ENCODE measurements at places on chromosomes 4 and X. TPM values are rescaled to one million over a fixed set of nuclear protein-coding genes. Genes with fewer than 3 reads are reported as not detected.

Gene MAP3K15
- total RNA-seq: not detected

Gene SH3RF1
- 0.54 TPM for total RNA-seq

- peak; percentile 11 for DNase-seq
These were observed 2.0 kb downstream of the TMEM165 start for GRCh38 chr4:55397520-55398321.

DNA sequence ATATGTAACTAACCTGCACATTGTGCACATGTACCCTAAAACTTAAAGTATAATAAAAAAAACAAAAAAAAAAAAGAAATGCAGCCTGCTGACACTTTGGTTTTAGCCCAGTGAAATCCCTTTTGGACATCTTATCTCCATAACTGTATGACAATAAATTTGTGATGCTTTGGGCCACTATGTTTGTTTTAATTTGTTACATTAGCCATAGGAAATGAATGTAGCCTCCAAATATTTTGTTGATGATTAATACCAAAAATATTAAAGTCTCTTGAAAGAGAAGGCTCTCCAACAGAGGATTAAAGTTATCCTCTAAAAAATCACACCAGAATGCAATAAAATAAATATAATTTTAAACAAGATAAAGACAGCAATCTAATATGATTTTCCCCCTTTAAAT lies 852.7 kb upstream of the SLIT2 start:
- no peak for DNase-seq

Gene TRIM2
- not detected for total RNA-seq

DNA sequence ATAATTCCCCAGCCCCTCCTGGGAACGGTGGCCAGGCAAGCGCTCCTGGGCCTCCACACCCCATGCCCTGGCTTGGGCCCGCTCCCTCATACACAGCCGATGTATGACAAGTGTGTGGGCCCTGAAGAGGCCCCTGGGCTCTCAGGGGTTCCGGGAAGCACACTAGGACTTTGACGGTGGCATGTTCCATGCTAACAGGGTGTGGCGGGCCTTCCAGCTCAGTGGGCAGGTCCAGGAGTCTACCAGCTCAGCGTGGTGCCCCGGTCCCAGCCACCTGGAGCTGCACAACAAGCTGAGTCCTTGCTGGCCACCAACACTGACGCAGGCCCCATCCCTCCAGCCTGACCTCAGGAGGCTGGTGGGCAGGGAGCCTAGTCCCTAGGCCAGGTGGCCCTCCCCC lies 24.4 kb upstream of the HMX1 start:
- DNase-seq: no peak
